Activated CD8-positive, alpha-beta memory T cell treated with anti-CD3 and anti-CD28 coated beads for 4 hours (primary cell): ENCODE measurements at places on chromosomes 11 and 22.

- DNase-seq, result no peak
Observed at GRCh38 chr11:17600316-17601255, 53.5 kb downstream of the OTOG start.

- no peak for DNase-seq
Observed at GRCh38 chr11:61969838-61970662, 2.6 kb upstream of the FTH1 start.

GRCh38 chr11:44427432-44427831 lies 117.5 kb upstream of the ALX4 start:
- DNase-seq, result no peak

- no peak for DNase-seq
Observed at GRCh38 chr22:36337365-36338130, 50.2 kb downstream of the MYH9 start.

- no peak for DNase-seq
Observed at GRCh38 chr11:36507824-36508489, 2.1 kb downstream of the TRAF6 start.

- DNase-seq, result no peak
Observed at GRCh38 chr11:102223859-102224258, 93.4 kb upstream of the BIRC3 start.

DNA sequence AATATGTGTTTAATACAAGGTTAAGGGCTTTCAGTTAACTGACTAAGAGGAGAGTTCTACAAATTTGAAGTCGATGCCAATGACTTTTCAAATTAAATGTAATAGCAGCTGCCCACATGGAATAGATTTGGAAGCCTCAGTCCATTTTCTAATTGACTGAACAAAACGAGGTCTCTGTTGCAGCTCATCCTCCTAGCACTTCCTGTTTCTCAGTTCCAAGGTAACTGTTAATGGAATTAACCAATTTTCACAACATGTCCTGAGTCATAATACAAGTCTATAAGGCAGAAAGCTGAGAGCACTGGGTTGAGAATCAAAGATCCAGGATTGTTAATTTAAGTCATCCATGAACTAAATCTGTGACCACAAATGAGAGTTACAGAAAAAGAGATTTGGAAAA lies 177.2 kb downstream of the OPCML start:
- no peak for DNase-seq

DNA sequence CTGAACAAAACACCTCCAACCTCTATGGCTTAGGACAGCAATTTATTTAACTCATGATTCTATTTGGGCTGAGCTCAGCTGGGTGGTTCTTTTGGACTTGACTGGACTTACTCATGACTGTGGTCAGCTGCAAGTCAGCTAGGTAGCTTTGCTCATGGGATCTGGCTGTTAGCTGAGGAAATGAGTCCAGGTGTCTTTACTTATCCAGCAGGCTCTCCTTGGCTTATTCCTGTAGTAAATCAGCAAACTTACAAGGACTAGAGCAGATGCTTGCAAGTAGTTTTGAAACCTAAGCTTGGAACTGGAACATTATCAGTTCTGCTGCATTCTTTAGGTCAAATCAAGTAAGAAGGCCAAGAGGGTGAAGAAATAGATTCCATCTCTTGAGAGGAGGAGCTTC lies 8.0 kb upstream of the HIKESHI start:
- no peak for DNase-seq

- DNase-seq, result no peak
Observed at GRCh38 chr11:130187096-130187495, 27.5 kb downstream of the ST14 start.

DNA sequence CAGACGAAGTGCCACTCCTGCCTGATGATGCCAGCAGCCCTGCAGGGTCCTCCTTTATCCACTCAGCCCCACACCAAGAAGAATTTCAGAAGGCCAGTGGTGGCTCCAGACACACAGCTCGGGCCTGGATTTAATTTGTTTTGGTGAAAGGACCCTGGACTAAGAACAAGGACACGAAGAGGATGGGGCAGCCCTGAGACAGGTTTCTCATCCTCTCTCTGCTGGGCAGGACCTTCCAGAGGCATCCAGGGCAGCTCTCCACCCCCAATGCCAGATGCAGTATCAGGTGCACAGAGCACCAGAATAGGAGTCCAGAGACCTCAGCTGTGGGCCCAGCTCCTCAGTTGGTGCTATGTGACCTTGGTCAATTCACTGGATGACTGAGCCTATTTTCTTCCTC lies 72.0 kb downstream of the TRIM29 start:
- DNase-seq, result no peak

GRCh38 chr11:106400949-106401570 lies 323.6 kb downstream of the AASDHPPT start:
- no peak for DNase-seq

- DNase-seq, result no peak
Observed at GRCh38 chr11:11082646-11083045, 224.8 kb upstream of the ZBED5 start.
